ENCODE measurements at places on chromosomes 4 and X. TPM values are rescaled to one million over a fixed set of nuclear protein-coding genes. Genes with fewer than 3 reads are reported as not detected.
A peak's percentile ranks its signal among the peaks of the same experiment; 100 is the strongest.

- no peak for DNase-seq
Observed at GRCh38 chr4:3655963-3656362, 110.2 kb upstream of the ADRA2C start.

DNA sequence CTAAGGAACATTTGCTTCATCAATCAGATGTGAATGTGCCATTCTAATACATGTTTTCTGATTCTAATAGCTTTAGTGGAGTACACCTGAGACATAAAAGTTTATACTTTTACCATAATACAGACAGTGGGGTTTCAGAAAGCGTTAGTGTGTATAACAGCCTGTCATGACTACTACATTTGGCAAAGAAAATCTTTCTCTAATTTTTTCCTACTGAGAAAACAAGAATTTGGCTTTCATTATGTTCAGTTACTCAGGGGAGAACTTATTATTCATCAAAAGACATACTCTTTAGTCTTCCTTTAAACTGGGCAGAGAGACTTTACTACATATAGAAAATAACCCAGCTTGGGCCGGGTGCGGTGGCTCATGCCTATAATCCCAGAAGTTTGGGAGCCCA is 104.9 kb downstream of the PCDH18 start:
- DNase-seq = no peak

GRCh38 chr4:38449506-38450174 is 214.4 kb upstream of the KLF3 start:
- no peak for DNase-seq

- peak; percentile 32 for DNase-seq
Observed at GRCh38 chr4:129223945-129224344, 128.0 kb downstream of the C4orf33 start.

The PTPN13 gene
- polyA plus RNA-seq = 5.0 TPM

The PUDP gene
- 7.6 TPM for polyA plus RNA-seq

DNA sequence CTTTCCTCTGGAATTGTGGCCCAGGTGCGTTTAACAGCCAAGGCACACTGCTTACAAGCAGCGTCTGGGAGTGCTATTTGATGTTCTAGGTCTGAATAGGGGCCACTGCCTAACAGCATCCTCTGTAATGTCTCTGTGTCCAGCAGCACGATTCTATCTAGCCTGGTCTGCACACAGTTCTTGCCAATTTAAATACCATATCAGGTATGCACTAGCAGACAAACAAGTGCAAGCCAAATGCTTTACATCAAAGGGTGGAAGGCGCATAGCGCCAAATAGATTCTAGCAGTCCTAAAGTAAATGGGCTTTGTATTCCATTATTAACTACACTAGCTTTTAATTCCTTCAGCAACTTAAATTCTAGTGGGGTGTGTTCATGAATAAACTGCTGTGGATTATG is 15.8 kb upstream of the UGDH start:
- no peak for DNase-seq

GRCh38 chr4:1532549-1533395 is 126.5 kb upstream of the NKX1-1 start:
- no peak for DNase-seq

The SMIM43 gene
- polyA plus RNA-seq = 2.4 TPM
